ENCODE measurements at places on chromosomes 16 and 17. TPM values are rescaled to one million over a fixed set of nuclear protein-coding genes. Genes with fewer than 3 reads are reported as not detected.

Gene CCL4
- total RNA-seq, result not detected

Gene UNC13D
- 0.71 TPM for total RNA-seq

Gene COPZ2
- 91.8 TPM for total RNA-seq

Gene SDK2
- total RNA-seq, result under 0.01 TPM

- no peak for DNase-seq
These were observed 48.6 kb upstream of the XYLT1 start for GRCh38 chr16:17519101-17519955.

DNA sequence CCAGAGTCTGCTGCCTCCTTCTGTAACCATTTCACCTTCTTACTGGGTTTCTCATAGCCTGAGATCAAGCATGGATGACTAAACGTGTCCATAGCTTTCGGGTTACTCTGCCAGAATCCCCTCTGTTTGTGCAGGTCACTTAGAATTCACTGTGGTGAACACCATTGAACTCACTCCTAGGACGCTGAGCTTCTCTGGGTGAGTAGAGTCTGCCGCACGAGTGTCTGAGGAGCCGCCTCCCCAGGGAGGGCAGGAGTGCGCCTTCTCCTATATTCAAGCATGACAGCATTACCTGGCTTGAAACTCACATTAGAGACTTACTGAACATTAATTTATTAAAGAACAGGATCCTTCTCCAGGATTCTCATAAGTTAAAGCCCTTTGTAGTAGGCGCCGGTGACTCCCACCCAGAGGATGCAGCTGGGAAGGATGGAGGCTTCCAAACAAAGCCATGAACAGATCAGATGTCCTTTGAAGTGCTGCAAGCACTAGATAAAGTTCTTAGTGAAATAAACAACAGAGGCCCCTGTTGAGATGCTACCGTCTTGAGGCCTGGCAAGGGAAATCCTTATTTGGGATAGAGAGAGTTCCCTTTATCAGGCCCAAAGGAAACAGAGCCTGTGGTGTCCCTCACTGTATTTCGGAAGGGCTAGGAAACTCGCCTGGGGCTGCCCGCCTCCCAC, 144.6 kb upstream of the PLCG2 start:
- DNase-seq, result no peak

DNA sequence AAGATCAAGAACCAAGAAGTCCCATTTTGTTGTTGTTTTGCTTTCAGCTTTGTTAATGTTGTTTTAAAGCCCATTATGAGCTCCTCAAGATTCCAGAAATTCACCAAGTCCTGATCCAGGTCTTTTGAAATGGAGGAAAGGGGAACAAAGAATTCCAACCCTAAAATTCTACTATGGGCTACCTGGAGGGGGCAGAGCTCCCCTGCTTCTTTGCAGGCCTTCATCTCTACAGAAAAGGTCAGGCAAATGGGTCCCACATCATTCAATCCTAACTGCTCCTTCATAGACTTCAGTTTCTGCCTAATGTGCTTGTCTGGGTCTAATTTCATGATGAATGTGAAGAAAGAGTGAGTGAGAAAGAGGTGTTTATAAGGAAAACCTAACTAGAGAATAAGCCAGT, 375.5 kb downstream of the TOX3 start:
- no peak for DNase-seq

- DNase-seq, result no peak
These were observed 121.2 kb upstream of the CHMP6 start for GRCh38 chr17:80870401-80870800.

DNA sequence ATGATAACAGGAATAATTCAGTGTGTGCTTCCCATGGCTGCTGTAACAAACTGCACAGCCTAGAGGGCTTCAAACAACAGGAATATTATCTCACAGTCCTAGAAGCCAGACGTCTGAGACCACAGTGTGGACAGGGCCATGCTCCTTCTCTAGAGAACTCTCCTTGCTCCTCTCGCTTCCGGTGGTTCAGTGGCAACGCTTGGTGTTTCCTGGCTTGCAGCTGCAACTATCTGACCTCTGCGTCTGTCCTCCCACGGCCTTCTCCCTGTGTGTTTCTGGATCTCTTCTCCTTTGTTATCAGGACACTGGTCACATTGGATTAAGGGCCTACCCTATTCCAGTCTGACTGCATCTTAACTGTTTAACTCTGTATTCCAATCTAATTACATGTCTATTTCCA, 414.3 kb downstream of the MAF start:
- no peak for DNase-seq

DNA sequence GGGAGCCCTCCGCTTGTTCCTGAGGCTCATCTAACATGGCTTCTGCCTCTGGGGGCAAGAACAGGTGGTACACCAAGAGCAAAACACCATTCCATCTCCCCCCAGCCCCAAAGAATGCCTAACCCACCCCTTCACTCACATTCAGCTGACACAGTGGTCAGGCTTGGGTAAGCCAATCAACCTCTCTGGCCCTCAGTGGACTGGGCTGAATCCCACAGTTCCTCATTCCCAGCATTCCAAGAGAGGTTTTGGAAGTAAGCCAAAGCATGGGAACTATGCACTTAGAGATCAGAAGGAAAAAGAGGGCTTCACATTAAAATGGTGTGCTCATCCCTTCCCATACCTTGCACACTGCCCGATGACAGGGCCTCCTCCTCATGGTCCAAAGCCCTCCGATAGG, 7.8 kb downstream of the PIGS start:
- peak; percentile 75 for DNase-seq
